K562 (cell line): ENCODE measurements at places on chromosomes 11 and 22. TPM values are rescaled to one million over a fixed set of nuclear protein-coding genes. Genes with fewer than 3 reads are reported as not detected.

DLG2 gene
- 1.2 and 1.6 TPM in 2 replicates for total RNA-seq

PHOX2A gene
- not detected in 2 replicates for total RNA-seq

TMEM191B gene
- 3.9 and 5.3 TPM in 2 replicates for total RNA-seq

CLDN25 gene
- not detected in 2 replicates for total RNA-seq

OR8D4 gene
- not detected in 2 replicates for total RNA-seq

BRSK2 gene
- 0.22 TPM in 2 replicates for total RNA-seq

DNA sequence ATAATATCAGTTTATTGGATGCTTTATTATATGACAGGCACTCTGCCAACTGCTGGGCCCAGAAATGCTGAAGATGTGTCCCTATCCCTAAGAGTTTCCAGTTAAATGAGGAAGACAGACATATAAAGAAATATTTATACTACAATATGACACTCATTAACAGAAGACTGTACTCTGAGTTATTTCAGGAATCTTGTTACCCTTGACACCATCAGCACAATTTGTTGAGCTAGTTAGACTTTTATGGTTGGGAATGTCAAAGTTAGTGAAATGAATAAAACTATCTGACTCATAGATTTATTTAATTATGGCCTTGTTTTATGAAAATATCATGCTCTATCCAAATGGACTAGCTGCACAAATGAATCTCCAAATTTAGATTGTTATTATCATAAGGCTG lies 25.6 kb upstream of the MSANTD4 start:
- no peak for DNase-seq

DNA sequence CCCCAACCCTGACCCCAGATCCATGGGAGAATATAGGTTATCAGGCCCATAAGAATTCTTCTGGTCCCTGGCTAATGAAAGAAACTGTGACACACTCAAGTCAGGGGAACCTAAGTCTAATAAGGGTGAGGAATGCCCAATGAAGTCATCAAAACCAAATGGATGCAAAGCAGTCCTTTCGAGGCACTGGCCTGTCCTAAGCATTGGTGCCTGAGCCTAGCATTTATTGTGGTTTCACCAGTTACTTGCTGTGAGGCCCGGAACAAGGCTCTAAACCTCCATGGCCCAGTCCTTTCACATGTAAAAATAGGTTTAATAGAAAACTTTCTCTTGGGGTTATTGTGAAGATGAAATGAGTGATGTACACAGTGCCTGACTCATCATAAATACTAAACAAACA lies 712.6 kb downstream of the DLG2 start:
- no peak for DNase-seq

- DNase-seq, result no peak
Observed at GRCh38 chr11:113324250-113324649, 9.9 kb downstream of the TTC12 start.

DNA sequence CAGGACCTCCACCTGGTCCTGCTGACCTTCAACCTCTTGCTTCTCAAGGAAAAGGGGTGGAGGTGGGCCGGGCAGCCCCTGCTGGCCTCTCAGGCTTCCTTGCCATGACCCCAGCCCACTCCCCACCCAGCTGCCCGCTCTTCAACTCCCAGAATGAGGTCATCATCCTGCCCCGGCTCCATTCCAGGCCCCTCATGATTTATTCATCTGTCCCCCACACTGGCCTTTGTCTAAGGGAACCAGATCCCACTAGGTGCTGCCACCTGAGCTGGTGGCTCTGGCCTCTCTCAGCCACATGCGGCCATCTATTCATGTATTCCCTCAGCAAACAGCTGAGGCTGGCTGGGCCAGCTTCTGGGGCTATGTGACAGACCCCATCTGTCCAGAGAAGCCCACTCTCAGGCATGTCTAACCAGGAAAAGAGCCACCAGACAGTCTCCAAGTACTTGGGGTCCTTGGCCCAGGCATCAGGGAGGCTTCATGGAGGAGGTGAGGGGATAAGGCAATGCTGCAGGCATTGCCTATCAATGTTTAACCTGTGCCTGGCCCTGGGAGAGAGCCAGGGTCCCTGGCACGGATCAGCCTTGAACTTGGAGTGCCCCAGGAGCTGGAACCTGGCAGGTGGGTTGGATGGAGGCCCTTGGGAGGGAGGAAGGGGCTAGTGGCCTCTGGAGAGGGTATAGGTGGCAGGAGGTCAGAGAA lies 2.2 kb upstream of the CABP2 start:
- DNase-seq, result no peak

GRCh38 chr22:37419370-37419968 lies 7.8 kb downstream of the ELFN2 start:
- no peak for DNase-seq

DNA sequence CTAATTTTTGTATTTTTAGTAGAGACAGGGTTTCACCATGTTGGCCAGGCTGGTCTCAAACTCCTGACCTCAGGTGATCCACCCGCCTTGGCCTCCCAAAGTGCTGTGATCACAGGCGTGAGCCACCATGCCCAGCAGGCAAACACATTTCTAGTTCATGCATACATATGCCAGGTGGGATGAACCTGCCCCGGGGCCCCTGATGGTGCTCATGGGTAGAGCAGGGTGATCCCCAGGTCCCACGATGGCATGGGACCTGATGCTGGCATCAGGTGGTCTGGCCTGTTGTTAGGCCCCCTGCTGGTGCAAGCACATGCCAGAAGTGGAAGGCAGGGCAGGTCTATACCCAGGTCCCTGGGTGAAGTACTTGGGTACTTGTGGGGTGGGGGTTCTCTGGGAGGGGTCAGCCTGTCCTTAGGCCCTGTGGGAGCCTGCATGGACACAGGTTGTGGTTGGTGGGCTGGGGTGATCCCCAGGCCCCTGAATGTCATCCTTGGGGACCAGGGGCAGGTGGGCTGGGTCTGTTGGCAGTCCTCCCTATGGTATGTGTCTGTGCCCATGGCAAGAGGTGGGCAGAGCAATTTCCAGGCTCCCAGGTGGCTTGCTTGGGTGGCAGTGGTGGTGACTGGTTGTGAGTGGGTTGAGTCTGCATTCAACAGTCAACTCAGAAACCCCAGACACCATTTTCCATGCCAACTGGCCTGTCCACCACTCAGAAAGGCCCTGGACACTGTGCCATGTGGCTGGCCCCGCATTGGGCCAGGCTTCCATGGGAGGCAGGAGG lies 9.6 kb upstream of the RGL4 start:
- DNase-seq, result no peak
